ENCODE measurements at places on chromosomes 3 and 15. TPM values are rescaled to one million over a fixed set of nuclear protein-coding genes. Genes with fewer than 3 reads are reported as not detected.
A peak's percentile ranks its signal among the peaks of the same experiment; 100 is the strongest.

The CDCP1 gene
- total RNA-seq = 13.5 TPM

The THAP10 gene
- total RNA-seq = 6.1 TPM

The TMEM89 gene
- total RNA-seq = 0.57 TPM

The MNS1 gene
- total RNA-seq = 4.6 TPM

The SERPINI1 gene
- 28.9 TPM for total RNA-seq

The TNNC1 gene
- 50.9 TPM for total RNA-seq

The C3orf38 gene
- total RNA-seq = 35.9 TPM

The CCR1 gene
- total RNA-seq = not detected

GRCh38 chr3:56613016-56613415 lies 56.0 kb downstream of the CCDC66 start:
- H3K4me1 ChIP-seq = no peaks in the 10 kb centered on the region
- no peak for DNase-seq
- H3K27ac ChIP-seq = no peak overlapping the region
- H3K4me3 ChIP-seq = no peak overlapping the region

DNA sequence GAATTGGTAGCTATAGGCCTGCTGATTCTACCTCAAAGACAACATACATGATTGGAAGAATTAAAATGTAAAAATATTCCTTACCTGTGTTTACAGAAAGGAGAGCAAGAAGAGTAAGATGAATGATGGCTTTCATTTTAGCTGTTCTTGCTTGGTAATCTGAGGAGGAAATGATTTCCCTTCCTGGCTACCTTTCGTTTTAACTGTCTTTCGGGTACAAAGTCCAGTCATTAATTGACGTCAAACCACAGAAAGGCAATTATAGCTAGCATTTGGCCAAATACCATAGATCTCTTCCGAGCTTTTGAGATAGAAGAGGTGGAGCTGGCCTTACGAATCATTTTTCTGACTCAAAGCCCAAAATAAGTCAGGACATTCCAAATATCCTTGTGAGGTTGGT lies at the start of gene MUC13:
MUC13 (minus strand) TSS at position 175 of the 400 bp plus-strand sequence; CDS start at position 136, 39 bp downstream.
- H3K36me3 ChIP-seq = no peaks in the 10 kb centered on the region
- H3K4me1 ChIP-seq = no peaks in the 10 kb centered on the region
- no peaks in the 10 kb centered on the region for H3K27me3 ChIP-seq
- no peak for DNase-seq
- no peak within 1 kb of the TSS for H3K4me3 ChIP-seq

- no peak overlapping the region for H3K27ac ChIP-seq
- no peak overlapping the region for H3K4me3 ChIP-seq
- peaks cover 5% of the 10 kb centered on the region for H3K4me1 ChIP-seq
- H3K36me3 ChIP-seq = peaks cover 94% of the 10 kb centered on the region
- H3K27me3 ChIP-seq = no peaks in the 10 kb centered on the region
Observed at GRCh38 chr15:57540736-57541135, 51.0 kb upstream of the MYZAP start.

DNA sequence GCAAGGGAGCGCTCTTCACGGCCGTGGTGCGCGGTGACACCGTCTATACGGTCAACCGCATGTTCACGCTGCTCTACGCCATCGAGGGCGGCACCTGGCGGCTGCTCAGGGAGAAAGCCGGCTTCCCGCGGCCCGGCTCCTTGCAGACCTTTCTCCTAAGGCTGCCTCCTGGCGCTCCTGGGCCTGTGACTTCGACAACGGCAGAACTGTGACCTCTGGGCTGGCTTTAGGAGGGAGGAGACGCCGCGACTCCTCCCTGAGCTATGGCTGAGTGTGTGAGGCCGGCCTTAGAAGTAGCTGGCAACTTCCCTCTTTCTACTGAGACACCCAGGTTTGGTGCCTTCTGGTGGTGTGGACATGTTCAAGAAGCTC lies 1.4 kb downstream of the KBTBD13 start:
- no peaks in the 10 kb centered on the region for H3K27me3 ChIP-seq
- DNase-seq = peak; percentile 96
- no peaks in the 10 kb centered on the region for H3K36me3 ChIP-seq
- H3K27ac ChIP-seq = no peak overlapping the region
- H3K4me1 ChIP-seq = peaks cover 5% of the 10 kb centered on the region

DNA sequence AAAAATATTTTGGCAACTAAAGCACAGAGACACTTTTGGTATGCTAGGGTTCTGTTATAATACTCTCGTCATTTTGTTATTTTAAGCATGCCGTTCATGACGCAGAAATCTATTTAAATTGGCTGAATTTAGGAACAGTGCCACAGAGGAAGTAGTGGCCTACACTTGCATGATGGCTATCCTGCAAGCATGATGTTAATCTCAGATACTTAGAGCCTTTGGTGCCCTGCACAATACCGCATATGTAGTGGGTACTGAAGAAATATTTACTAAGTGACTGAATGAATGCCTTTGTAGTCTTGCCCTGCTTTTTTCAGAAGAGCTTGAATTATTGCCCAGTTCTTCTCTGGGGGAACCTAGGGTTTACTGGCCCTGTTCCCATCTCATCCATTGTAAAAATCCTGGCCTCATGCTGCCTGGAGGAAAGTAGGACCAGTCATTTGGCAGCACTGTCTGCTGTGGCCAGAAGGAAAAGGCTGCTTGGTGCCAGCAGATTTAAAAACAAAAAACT lies 79.0 kb downstream of the SERPINI1 start:
- H3K4me3 ChIP-seq = no peak overlapping the region
- H3K27me3 ChIP-seq = no peaks in the 10 kb centered on the region
- DNase-seq = no peak
- no peaks in the 10 kb centered on the region for H3K4me1 ChIP-seq

DNA sequence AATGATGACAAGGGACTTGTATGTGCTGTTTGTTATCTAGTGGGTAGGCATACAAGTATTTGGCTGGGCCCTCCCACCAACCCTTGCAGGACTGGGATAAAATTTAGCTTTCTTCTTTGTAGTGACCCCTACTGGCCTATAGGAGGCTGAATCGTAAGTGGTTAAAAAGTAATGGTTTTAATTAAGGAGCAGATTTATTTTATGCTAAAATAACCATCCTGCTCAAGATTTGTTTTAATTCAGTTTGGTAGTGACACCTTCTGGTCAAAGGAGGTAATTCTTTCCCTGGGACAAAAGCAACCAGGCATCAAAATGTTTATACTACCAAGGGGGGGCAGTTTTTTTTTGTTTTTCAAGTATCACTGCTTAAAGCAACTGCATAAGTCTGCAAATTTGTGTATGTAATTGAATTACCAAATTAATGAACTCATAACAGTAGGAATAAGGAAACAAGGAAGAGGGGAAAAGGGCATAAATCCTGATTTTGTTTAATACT lies 70.7 kb downstream of the TOP2B start:
- peaks cover 58% of the 10 kb centered on the region for H3K36me3 ChIP-seq
- DNase-seq = peak; percentile 58
- no peak overlapping the region for H3K27ac ChIP-seq

DNA sequence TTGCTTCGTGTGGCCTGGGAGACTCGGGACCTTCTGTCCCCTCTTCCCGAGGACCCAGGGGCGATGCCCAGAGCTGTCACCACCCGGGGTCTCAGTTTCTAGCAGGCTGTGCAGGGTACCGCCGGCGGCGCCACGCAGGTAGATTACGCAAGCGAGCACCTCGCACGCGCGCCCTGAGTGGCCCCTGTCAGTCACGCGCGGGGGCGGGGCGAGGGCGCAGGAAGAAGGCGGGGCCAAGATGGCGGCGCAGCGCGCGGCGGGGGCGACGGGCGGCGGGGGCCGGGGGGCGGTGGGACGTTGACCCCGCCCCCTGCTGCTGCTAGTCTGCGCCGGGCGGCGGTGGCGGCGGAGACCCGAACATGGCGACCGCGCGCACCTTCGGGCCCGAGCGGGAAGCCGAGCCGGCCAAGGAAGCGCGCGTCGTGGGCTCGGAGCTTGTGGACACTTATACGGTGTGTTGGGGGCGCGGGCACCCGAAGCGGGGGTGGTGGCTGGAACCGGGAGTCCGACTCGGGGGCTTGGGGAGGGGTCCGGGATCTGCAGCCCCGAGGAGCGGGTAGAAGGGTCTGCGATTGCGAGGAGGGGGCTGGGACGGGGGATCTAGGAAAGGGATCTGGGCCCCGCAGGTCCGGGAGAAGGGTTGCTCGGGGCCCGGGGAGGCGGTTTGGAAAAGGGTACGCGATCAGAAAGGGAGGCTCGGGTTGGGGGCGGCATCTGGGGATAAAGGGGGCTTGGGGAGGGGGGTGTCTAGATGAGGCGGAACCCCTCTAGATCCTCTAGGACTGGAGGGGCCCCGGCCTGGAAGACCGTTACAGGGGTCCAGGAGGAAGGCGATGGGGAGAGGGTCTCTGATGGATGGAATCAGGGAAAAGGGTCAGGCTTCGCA lies at the start of gene NISCH:
NISCH (plus strand) TSS at position 322 of the 886 bp plus-strand sequence; CDS start at position 360, 38 bp downstream.
- peaks cover 22% of the 10 kb centered on the region for H3K4me1 ChIP-seq
- peaks cover 34% of the 10 kb centered on the region for H3K36me3 ChIP-seq
- peak; percentile 94 for DNase-seq
- H3K27me3 ChIP-seq = no peaks in the 10 kb centered on the region
- H3K27ac ChIP-seq = peak within 1 kb of the TSS; percentile 48
- peak within 1 kb of the TSS; percentile 97 for H3K4me3 ChIP-seq

- no peak overlapping the region for H3K27ac ChIP-seq
- no peaks in the 10 kb centered on the region for H3K27me3 ChIP-seq
- DNase-seq = no peak
- no peak overlapping the region for H3K4me3 ChIP-seq
Observed at GRCh38 chr3:43203022-43203421, 83.3 kb upstream of the SNRK start.

DNA sequence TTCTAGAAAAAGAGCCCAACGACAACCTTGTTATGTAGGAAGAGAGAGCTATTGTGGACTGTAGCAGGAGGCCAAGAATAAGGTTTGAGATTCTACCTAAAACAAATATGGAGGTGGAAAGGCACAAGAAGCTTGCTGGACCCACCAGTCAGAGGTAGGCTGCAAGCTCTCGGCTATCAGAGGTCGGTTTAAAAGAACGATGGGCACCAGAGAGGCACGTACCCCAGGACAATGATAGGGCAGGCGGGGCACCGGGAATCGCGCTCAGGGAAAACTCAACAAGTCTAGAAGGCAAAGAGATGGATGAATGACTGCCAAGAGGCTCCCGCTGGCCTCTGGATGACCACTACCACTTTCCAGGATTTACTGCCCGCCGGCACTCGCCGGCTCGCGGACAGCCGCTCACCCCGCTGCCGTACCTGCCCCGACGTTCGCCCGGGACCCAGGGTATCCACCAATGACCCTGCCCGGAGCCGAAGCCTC lies 1.1 kb downstream of the HDGFL3 start:
- no peaks in the 10 kb centered on the region for H3K27me3 ChIP-seq
- no peak overlapping the region for H3K27ac ChIP-seq
- peak overlapping the region; percentile 84 for H3K4me3 ChIP-seq
- peaks cover 5% of the 10 kb centered on the region for H3K36me3 ChIP-seq
- DNase-seq = no peak

DNA sequence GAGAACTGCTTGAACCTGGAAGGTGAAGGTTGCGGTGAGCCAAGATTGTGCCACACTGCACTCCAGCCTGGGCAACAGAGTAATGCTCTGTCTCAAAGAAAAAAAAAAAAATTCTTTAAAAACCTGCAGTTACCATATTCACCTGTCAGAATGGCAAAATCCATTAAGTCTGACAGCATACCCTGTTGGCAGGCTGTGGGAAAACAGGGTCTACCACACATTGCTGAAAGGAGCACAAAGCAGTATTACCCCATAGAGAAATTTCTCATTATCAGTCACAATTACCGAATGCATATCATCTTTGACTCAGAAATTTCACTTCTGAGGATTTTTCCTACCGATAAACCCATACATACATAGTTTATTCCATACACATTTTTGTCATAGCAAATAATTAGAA lies 264.1 kb upstream of the SLCO3A1 start:
- H3K36me3 ChIP-seq = no peaks in the 10 kb centered on the region
- no peak overlapping the region for H3K4me3 ChIP-seq
- no peak for DNase-seq
- no peaks in the 10 kb centered on the region for H3K27me3 ChIP-seq
- H3K27ac ChIP-seq = no peak overlapping the region

GRCh38 chr15:64144565-64145281 lies 6.8 kb upstream of the SNX22 start:
- H3K27ac ChIP-seq = peak overlapping the region; percentile 60
- H3K4me3 ChIP-seq = no peak overlapping the region
- no peak for DNase-seq
- peaks cover 6% of the 10 kb centered on the region for H3K4me1 ChIP-seq

Measured in endodermal cell (in vitro differentiated cells).